Activated T-helper 2 cell treated with anti-CD3 and anti-CD28 coated beads, Interferon-gamma antibody, Interleukin-2, Interleukin-4, amounts not matched to agents 10 μg/mL and 5 μg/mL and 100 μg/mL, durations not matched to agents 14 hours and 24 hours and 36 hours (primary cell): ENCODE measurements at places on chromosomes 1 and 21.

DNA sequence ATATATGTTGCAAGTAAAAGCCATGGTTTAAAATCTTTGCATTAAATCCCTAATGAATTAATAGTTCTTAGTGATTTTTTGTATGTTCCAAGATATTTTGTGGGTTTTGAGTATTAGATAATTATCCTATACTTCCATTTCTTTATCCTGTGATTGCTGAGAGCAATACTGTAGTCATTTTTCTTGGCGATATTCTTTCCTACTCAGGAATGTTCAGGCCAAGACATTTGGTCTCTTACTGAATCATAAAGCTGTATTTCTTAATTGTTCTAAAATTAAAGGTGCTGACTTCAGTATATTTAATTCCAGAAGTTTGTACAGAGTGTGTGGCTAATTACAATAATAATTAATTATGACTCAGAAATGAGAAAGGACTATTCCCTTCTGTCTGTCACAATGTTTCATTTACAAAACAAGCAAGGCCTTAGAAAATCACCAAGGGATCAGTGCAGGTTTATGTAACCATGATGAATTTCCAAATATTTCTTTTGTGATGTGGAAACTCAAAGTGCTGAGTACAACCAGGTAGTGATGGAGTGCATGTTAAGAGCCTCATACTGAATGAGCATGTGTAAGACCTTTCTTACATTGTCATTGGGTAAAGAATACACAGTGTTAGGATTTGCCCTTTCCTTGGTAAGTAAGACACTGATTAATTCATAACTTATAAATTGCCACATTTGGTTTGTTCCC lies 161.2 kb downstream of the HMCN1 start:
- no peak for DNase-seq

DNA sequence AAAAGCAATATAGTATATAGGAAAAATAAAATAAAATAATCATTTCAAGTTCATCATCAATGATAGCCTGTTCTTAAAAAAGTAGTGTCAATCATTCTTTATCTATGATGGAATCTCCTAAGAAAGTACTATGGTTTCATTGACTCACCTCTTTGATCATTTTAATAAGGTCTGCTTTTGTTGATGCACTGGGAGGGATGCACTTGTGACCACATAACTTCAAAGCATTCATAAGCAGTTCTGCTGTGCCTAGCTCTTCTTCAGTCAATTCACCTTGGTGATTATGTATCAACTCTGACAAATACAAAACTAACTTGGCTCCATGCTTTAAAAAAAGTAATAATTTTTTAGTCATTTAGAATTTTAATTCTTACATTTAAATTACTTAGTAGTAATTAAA lies 84.8 kb upstream of the GNG4 start:
- no peak for DNase-seq

- no peak for DNase-seq
These were observed 1.9 kb upstream of the MGST3 start for GRCh38 chr1:165629151-165629550.

DNA sequence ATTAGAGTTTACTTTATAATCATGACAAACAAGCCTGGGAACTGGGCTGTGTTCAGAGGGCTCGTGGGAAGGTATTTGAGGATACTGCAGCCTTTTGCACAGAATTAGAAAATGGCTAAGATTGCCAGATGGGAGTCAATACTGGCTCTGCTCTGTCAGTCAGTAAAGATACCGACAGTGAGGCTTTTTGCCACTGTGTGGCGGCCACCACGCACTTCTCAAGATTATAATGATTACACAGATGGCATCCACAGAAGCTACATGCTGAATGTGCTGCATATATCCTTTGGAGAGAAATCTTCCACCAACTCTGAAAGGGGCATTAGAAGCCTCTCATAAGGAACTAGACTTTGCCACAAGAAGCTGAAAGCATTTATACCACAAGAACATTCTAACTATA lies 213.4 kb upstream of the PTBP2 start:
- DNase-seq: no peak

DNA sequence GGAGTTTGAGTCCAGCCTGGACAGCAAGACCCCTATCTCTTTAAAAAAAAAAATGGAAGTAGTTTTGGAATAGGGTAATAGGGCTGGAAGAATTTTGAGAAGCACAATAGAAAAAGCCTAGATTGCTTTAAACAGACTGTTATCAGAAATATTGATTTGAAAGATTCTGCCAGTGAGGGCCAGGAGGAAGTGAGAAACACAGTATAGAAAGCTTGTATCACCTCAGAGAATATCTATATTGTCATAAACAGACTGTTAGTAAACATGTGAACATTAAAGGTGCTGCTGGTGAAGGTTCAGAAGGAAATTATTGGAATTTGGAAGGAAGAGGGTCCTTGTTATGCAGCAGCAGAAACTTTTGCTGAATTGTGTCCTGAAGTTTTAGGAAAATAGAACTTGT lies 24.8 kb upstream of the PSEN2 start:
- DNase-seq: no peak

- DNase-seq: no peak
These were observed 72.2 kb downstream of the PHTF1 start for GRCh38 chr1:113686891-113687618.

DNA sequence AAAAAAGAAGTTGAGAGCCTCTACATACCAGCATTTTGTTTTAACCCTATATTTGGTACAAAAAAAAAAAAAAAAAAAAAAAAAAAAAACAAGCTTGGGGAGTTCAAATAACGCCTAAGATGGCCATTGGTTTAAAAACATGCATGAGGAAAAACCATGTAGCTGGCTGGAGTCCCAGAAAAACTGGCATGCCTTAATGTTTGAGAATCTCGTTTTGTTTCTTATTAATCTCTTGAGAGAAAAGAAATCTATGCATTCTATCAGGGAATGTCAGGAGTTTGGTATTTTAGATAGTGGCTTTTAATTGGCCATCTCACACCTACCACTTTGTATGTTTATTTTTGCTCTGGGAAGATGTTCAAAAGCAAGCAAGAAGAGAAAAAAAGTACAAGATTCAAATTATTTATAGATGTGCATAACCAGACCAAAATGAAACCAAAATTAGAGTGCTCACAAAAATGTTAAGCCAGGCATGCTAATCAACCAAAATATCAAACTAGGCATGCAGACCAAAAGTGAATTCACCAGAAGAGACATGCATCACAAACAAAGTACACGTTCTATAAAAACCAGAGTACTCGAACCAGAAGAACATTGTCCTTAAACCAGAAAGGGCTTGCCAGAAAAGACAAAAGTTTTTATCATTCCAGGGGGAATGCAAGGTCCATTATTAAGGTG lies 156.6 kb downstream of the AK5 start:
- no peak for DNase-seq

DNA sequence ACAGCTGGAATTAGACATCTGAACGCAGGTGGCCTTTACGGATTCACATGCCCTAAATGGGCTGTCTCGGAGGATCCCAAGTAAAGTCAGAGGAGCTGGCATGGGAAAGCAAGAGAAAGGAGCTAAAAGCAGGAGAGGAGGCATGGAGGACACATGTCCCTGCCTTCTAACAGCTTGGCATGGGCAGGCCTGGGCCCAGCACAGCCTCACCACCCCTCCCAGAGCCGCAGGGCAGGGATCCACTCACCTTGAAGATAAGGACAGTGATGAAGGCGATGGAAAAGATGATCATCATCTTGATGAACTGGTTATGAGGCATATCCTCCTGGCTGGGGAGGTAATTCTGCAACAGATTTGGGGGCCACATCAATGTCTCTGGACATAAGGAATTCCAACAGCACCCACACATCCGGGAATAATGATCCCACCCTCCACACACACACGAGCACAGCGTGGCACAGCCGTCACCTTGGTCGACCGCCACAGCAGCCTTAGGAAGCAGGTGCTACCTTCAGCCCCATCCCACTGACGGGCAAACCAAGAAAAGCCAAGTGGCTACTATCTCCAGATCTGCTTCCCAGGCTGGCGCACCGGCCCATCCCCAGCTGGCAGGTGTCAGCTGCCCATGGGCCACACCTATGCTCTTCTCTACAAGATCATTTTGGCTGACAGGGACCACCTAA lies 14.1 kb upstream of the MATN1 start:
- no peak for DNase-seq

DNA sequence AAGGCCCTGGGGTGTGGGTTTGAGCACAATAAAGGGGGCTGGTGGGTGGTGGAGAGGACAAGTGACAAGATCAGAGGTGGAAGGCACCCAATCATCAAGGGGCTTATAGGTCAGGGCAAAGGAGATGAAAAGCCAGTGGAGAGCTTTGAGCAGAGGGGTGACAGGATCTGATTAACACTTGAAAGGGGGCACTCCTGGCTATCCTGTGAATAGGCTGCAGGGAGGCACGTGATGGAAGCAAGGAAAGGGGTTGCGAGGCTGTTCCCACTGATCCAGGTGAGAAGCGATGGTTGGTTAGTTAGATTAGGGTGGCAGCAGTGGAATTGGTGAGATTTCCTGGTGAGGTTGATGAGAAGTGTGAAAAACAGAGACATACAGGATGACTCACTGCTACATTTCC lies 80.6 kb downstream of the WLS start:
- no peak for DNase-seq

GRCh38 chr1:52439976-52440375 lies 35.6 kb downstream of the PRPF38A start:
- DNase-seq: no peak

DNA sequence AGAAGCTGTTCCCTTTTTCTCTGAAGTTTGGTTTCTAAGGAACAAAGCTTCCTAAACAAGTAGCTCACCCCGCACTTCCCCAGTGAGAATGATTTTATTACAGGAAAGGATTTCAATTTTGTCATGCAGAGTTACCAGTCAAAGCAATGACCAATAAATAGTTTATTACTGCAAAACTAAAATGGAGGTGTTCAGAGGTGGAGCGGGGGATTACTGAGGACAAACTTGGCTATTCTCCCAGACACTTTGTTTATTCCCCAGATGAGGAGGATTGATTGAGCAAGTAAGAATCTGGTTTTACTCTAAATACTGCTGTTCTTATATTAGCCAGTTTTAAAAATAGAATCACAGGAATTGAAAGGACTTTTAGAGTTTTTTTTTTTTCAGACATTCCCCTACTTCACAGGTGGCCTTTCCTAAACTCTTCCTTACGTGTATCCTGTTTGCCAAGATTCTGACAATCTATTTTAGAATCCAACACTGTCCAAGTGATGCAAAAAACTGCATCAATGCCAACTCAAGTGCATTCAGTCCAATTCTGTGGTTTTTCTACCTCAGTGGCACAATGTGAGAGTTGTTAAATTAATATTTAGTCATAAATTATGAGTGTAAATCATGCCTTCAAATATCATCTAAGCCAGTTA lies 136.1 kb downstream of the TNFSF18 start:
- DNase-seq: no peak
